T-helper 17 cell (primary cell): ENCODE measurements at places on chromosomes 1 and 21.
A peak's percentile ranks its signal among the peaks of the same experiment; 100 is the strongest.

GRCh38 chr1:15833069-15833679 is 14.3 kb upstream of the SPEN start:
- peak; percentile 34 for DNase-seq

- DNase-seq: no peak
Measured at GRCh38 chr21:23960769-23961168, 1646.5 kb downstream of the MRPL39 start.

- no peak for DNase-seq
Measured at GRCh38 chr1:85343612-85344255, 67.3 kb upstream of the BCL10 start.

GRCh38 chr1:177441281-177441680 is 270.5 kb downstream of the BRINP2 start:
- no peak for DNase-seq

GRCh38 chr1:48266576-48266975 is 44.1 kb downstream of the SLC5A9 start:
- DNase-seq: no peak

DNA sequence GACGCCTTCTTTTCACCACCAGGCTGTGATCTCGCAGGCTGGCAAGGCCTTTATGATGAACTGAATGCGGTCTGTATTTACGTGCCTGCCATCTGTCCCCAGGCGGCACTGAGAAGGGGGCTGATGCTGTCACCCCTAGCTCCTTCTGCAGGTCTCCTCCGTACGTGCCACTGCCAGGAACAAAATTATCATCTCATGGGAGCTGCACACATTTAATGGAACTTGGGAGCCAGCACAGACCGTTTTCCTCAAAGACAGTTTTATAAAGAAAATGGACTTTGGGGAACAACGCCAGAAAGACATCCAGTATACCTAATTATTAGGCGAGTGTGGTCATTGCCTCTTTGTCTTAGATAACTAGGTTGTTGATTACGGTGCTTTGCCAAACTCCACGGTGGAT is 434.5 kb downstream of the KIF26B start:
- DNase-seq: no peak

- no peak for DNase-seq
Measured at GRCh38 chr21:42733037-42733627, 79.7 kb downstream of the PDE9A start.

DNA sequence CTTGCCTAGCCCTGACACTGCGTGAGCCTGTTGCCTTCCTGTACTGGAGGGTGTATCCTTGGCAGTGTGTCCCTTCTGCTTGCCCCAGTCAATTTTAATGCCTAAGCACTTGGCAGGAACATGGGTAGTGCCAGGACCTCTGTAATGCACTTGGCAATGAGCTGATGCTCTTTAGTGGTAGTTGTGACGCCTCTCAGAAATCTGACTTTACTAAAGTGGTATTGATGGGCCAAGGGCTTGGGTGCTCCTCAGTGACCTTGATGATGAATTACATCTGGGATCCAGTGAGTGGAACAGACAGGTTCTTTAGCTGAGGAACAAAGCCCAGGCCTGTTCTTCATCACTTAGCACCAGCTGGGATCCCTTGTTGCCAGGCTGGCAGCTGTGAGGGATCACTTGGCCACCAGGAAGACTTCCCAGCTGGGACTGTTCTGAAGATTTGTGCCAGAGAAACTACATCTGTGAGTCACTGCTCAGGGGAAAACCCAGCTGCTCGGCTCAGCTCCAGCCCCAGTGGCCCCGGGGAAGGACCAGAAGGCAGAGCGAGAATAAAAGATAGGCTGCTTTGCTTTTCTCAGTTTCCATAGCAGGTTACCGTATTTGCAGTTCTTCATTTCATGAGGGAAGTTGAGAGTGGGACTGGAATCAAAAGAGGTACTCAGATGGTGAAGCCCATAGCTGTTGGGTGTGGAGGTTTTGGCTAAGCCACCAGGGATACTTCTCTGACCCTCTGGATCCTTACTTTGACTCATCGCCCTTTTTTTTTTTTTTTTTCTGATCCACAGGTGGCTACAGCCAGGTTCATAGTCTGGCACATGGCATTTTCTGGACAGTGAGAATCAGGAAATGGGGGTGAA is 28.5 kb upstream of the KCNA2 start:
- peak; percentile 43 for DNase-seq

- DNase-seq: no peak
Measured at GRCh38 chr1:24551960-24552571, 3.8 kb upstream of the NCMAP start.

- no peak for DNase-seq
Measured at GRCh38 chr1:166365081-166365480, 198.3 kb upstream of the FAM78B start.

GRCh38 chr1:50265790-50266314 is 157.1 kb downstream of the ELAVL4 start:
- DNase-seq: no peak

DNA sequence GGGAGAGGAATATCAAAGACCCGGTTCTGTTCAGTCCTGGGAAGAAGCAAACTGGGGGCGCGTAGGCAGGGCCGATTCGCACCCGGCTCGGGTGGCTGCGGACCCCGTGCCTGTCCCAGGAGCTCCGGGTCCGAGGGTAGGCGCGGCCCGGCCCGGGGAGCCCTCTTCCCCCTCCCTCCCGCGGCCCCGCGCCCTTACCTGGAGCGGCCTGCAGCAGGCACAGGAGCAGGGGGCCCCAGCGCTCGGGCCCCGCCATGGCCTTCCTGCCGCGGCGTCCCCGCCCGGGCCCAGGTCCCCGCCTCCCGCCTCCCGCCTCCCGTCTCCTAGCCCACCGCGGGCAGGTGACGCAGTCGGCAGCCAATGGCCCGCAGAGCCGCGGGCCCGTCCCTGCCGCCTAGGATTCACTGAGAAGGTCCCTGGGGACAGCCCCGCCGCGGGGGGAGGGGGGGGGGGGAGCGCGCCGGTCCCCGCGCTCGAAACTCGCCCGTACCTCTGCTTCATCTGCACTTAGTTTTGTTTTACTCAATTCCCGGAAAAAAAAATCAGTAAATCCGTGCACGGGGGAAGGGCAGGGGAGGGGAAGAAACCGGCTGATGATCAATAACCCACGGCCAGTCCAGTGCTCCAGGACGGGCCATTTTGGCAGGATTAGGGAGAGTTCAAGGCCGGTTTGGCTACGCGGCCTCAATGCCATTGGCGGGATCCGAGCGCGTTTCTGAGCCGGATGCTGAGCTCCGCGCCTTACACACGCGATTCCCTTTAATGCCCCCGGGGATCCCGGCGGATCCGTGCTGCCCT is at the start of gene IFNLR1:
IFNLR1 (minus strand) TSS at position 297 of the 798 bp plus-strand sequence; CDS start at position 256, 41 bp downstream.
- DNase-seq: peak; percentile 70

- no peak for DNase-seq
Measured at GRCh38 chr1:119647228-119647733, 785 bp downstream of the ZNF697 start.
